ENCODE measurements at places on chromosomes 13 and 19. TPM values are rescaled to one million over a fixed set of nuclear protein-coding genes. Genes with fewer than 3 reads are reported as not detected.

Gene SIGLEC11
- total RNA-seq: 0.23 TPM

Gene ZNF560
- total RNA-seq: 0.46 TPM

Gene PDX1
- not detected for total RNA-seq

Gene B3GNT3
- 0.46 TPM for total RNA-seq

Gene IFNL1
- total RNA-seq: not detected

Gene OR7D2
- not detected for total RNA-seq

Gene TPRX2
- total RNA-seq: not detected

Gene CBY2
- total RNA-seq: not detected

Gene GPR12
- 36.7 TPM for total RNA-seq

Gene RGL3
- not detected for total RNA-seq

Gene GZMM
- total RNA-seq: not detected

Gene CEACAM7
- total RNA-seq: not detected

Gene KL
- 5.1 TPM for total RNA-seq

Gene AZU1
- total RNA-seq: 0.46 TPM

Gene MAST1
- total RNA-seq: 71.0 TPM

Gene RAB11B
- total RNA-seq: 122 TPM

Gene XPO4
- total RNA-seq: 29.3 TPM

Gene GRIN3B
- total RNA-seq: 0.69 TPM

Gene CLC
- total RNA-seq: not detected

Gene CD70
- not detected for total RNA-seq

Gene LILRA2
- 0.46 TPM for total RNA-seq

Gene PNMA8B
- total RNA-seq: 33.0 TPM

Gene AP1M2
- total RNA-seq: 2.1 TPM

Gene TOMM40
- total RNA-seq: 32.3 TPM

Gene ZGLP1
- total RNA-seq: 1.6 TPM

Gene CCDC122
- 6.5 TPM for total RNA-seq

Gene NR1H2
- 21.2 TPM for total RNA-seq
